ENCODE measurements at places on chromosomes 5 and 9.

- no peak for DNase-seq
Measured at GRCh38 chr9:121577572-121577971, 73.9 kb upstream of the DAB2IP start.

DNA sequence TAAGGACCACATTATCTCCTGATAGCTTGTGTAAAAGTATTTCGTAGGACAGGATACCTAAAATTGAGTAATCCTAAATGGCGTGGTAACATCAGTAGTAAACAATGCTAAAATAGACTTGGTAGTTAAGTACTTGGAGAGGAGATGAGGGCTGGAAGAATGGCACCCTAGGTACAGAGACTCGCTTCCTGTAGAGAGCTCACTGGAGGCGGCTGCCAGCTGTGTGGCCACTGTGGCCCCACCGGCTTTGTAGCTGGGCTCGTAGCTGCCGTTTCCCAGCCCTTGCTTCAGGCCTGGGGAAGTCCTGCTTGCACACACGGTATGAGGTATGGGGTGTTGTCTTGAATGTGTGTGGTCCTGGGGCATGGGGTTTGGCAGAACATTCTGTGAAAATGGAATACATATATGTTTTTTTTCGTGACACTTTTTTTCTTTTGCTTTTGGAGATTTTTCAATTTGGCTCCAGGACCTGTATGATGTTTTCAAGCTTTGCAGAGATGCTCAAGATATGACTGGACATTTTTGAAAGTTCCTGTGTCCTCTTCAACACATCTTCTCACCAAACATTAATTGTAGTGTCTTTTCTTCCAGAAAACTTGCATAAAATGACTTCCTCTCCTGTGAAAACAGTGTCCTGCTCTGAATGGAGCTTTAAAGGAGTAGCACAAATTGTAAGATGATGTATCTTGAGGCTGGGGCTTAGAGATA lies 58.0 kb downstream of the RCL1 start:
- DNase-seq: no peak

DNA sequence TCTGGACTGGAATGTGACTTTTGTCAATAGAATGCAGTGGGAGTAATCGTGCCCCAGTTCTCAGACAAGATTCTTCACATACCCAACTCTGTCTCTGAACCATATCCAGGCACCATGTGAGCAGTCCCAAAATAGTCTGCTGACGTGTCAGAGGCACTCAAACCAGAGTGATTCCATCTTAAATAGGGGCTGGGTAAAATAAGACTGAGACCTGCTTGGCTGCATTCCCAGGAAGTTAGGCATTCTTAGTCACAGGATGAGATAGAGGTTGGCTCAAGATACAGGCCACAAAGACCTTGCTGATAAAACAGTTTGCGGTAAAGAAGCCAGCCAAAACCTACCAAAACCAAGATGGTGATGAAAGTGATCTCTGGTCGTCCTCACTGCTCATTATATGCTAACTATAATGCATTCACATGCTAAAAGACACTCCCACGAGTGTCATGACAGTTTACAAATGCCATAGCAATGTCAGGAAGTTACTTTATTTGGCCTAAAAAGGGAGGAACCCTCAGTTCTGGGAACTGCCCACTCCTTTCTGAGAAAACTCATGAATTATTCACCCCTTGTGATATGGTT lies 16.9 kb upstream of the PLCXD3 start:
- DNase-seq: peak; percentile 12

DNA sequence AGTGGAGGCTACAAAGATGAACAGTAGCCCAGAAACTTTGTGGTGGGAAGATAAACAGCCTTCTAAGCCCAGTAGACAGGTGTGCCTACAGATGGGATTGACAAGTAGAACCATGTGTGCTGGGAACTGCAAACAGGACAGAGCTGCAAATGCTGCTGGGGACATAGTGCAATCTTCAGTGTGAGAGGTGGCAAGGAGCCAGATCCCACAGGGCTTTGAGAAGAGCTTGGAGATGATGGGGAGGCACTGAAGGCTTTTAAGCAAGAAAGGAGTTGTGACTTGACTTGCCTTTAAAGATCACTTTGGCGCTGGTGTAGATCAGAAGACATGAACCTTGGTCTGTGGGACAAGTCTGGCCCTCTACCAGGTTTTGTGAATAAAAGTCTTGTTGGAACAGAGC lies 675.2 kb downstream of the ACTL7B start:
- DNase-seq: no peak

- DNase-seq: no peak
Measured at GRCh38 chr5:122929001-122929400, 83.6 kb downstream of the SNX24 start.

DNA sequence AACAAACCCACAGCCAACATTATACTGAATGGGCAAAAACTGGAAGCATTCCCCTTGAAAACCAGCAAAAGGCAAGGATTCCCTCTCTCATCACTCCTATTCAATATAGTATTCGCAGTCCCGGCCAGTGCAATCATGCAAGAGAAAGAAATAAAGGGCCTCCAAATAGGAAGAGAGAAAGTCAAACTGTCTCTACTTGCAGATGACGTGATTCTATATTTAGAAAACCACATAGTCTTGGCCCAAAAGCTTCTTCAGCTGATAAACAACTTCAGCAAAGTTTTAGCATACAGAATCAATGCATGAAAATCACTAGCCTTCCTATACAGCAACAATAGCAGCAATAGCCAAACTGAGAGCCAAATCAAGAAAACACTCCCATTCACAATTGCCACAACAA lies 333.7 kb upstream of the EDIL3 start:
- no peak for DNase-seq

All from ELF-1 (cell line).